Right lobe of liver (tissue), 6 donors: ENCODE measurements at places on chromosomes 4 and X.

DNA sequence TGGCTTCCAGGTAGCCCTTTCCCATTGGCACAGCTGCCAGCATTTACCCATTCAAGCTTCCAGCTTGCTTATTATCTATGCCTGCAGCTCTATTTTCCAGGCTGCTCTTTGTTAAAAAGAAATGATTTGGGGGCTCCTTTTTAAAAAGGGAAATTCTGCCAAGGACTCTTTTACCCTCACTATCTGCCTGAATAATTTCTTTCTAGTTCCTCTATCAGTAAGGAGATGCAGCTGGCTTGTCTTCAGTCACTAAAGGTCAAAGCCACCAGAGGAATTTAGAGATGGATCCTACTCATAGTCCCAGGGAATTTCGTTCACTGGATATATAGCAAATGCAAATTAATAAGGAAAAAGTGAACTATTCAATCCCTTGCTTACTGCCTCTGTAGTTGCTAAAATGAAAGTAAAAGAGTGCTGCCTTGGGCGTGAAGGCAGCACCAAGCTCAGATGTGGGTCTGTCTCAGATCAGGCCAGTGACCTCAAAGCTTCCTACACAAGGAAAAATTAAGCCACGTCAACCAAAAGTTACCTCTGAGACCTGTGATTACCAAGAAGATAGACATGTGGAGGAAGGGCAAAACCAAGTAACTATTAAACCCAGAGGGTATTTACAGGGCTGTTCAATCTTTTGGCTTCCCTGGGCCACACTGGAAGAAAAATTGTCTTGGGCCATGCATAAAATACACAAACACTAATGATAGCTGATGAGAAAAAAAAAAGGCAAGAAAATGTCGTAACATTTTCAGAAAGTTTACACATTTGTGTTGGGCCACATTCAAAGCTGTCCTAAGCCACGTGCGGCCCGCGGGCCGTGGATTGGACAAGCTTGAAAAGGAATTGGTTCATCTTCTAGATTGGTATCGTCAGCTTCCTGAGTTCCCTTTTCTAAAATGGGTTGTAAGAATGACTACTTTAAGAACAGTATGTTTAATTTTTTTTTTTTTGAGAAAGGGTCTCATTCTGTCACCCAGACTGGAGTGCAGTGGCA is 5.3 kb downstream of the ARSF start:
- DNase-seq, result no peak

DNA sequence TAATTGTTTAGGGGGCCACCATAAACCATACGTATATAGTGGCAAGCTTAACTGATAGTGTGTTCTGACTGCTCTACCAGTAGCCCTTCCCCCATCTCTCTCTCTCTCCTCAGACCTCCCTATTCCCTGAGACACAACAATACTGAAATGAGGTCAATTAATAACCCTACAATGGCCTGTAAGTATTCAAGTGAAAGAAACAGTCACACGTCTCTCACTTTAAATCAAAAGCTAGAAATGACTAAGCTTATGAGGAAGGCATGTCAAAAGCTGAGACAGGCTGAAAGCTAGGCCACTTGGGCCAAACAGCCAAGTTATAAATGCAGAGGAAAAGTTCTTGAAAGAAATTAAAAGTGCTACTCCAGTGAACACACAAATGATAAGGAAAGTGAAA is 78.0 kb downstream of the PRDM5 start:
- DNase-seq, result no peak

DNA sequence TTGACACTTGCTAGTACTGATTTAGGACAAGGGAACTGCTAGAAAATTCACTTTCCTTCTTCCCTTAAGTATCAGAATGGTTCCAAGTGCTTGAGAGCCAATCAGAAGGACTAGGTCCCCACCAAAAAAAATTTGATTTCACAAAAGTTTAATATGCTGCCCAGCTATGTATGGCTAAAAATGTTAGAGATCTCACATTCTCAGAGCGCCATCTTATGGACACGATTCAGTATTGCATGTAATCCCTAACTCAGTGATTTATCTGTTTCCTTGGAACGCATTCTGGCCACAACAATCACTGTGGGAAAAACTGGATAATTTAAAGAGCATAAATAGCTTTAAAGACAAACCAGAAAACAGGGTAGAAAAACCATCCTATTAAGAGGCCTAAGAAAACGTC is 255.1 kb upstream of the GPC4 start:
- DNase-seq, result no peak

DNA sequence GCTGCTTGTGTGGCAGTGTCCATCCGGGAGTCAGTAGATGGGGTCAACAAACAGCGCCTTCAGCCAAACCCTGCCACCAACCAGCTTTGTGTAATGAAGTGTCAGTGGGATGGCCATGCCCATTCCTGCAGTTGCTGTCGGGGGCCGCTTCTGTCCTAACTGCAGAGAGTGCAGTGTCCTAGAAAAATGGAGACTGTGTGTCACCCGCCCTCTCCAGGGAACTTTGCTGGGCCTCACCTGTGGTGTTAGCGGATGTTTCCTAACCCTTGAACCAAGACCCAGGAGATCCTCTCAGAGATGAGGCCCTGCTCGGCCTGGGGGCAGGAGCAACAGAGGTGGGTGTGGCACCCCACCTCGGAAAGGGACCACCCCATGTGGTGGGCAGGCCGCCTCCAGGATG is 35.3 kb upstream of the HGFAC start:
- no peak for DNase-seq

DNA sequence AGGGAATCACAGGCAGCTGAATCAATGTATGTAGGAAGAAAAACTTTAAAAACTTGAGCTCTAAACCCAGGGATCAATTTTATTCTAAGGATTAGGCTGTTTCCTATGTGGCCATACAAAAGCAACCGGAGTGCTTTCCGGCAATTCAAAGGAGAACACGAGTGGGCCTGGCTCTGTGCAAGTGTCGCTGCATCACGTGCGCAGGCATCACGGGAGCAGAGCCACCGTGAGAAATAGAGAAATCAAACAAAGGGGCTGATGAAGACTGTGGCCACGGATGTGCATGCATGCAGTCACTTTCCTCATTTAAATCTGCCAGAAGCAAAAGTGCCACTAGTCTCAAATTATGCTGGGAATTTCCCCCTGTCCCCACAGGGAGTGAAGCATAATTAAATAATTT is 196.9 kb downstream of the NSUN7 start:
- DNase-seq, result no peak

DNA sequence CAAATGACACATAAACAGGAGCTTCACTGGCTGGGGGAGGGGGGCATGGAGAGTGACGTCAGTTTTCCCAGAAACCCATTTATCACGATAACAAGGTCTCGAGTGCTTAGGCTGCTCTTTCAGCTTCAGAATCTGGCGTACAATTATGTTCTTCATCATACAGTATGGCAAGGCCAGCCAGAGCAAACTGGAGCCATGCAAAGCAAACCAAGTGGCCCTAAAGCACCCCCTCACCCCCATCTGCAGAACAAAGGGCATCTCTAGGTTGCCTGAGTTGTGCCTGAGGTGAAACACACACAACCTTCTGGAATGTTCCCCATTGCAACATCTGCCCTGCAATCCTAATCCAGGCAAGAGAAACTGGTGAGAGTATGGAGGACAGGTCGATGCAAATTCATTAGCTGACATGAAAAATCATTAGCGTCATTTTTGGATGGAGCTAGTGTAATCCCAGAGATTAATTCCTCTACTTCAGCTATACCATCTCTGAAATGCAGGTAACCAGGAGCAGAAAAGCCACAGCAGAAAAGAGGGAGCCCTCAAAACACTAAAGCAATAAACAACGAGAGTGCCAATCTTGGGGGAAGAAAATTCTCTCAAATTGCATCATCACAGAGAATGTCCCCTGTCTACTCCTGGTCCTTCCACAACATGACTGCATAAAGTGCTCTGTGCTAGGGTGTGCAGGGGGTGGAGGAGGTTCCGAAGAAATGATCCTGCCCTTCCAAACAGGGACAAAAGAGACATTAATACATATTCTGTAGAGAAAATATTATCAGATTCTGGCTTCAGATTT is 1.8 kb downstream of the SEPTIN6 start:
- no peak for DNase-seq

- DNase-seq, result no peak
Observed at GRCh38 chr4:188282471-188283232, 143.4 kb downstream of the TRIML1 start.

DNA sequence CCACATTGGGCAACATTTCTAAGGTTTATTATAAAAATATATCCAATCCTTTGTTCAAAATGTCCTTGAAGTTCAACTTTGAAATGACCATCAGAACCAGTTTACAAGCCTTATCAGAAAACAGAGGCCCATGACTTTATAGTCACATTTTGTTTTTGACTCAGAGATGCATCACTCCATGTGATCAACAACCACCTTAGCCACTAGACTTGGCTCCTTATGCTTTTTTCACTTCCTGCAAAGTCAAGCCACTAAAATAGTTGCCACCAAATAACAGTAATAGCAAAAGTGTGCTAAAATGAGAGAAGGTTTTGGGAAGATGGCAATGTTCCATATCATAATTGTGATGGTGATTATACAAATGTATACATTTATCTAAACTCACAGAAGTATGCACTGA is 181.7 kb downstream of the MAML3 start:
- DNase-seq, result no peak

DNA sequence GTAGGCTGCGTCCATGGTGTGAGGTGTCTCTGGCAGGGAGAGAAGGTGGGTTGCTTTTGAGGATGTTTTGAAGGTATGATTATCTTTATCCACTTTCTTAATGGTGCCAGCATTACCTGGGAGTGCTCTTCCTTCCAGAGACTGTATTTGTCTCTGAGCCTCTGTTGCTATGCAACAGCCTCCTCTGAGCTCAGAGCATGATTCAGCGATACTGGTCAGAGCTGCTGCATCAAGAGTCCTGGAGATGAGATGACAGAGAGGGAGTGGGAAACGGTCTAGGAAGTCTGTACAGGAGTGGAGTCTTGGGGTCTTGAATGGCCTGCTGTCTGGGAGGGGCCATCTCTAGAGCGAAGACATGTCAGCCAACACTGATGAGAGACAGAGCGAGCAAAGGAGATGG is 104.4 kb upstream of the RAB40AL start:
- no peak for DNase-seq

- no peak for DNase-seq
Observed at GRCh38 chrX:122546269-122546668, 637.8 kb upstream of the GRIA3 start.

GRCh38 chrX:6644411-6644810 is 109.5 kb upstream of the VCX3A start:
- no peak for DNase-seq

DNA sequence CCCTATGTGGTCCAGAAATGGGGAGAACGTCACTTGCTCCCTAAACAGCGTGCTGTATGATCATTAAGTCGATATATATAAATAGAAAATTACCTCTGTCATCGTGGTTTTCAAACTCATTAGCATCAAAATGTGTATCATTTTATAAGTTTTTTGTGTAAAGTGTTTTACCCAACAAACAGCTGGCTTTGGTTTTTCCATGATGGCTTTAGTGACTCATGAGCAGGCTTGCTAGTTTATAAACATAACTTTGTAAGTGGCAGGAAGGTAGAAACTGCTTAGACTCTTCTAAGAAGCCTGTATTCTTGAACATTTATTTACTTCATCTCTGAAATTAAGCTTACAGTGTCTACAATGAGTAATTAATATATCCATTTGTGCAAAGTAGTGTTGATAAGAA is 108.4 kb upstream of the DIPK2B start:
- DNase-seq, result no peak

- DNase-seq, result no peak
Observed at GRCh38 chr4:57042711-57043169, 64.0 kb downstream of the POLR2B start.

GRCh38 chr4:123102897-123103471 is 180.6 kb upstream of the NUDT6 start:
- no peak for DNase-seq

- DNase-seq, result no peak
Observed at GRCh38 chrX:45986971-45987370, 558.2 kb downstream of the ZNF674 start.
